Anterior cingulate cortex (tissue), 58 donors: ENCODE measurements at places on chromosomes 11 and 22.

DNA sequence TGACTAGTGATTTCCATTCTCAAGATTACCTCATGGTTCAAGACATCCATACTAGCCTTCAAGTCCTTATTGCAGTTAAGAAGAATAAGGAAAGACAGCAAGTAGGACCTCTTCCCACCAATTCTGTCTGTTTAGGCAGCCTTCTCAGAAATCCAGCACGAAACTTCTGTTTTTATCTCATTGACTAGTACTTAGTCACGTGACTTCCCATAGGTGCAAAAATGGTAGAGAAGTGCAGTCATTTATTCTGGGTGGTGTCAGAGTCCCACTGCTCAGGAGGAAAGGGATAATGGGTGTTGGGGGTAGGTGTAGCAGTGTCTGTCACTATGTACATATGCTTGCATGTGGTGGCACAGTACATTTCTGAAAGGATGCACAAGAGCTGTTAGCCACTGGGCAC lies 57.7 kb upstream of the SORL1-AS1 start:
- DNase-seq = no peak

DNA sequence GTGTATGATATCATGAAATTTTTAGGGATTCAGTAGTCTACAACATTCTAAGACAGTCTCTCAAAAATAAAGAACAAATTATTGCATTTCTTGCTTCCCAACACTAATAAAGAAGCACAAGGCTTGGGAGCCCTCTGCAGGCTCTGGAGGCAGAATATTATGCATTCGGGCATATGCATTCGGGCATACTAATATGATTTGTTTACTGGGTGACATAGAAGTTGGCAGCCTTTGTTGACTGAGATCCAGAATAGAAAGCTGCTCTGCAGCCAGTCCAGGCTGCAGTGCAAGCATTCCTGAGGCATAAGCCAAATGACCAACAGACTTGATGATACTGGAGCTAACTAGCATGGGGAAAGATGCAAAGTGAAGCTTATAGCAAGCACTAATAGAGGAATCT lies 945.5 kb downstream of the OPCML start:
- no peak for DNase-seq

- DNase-seq = no peak
Observed at GRCh38 chr11:47035108-47035507, 98.5 kb downstream of the CSTPP1 start.

DNA sequence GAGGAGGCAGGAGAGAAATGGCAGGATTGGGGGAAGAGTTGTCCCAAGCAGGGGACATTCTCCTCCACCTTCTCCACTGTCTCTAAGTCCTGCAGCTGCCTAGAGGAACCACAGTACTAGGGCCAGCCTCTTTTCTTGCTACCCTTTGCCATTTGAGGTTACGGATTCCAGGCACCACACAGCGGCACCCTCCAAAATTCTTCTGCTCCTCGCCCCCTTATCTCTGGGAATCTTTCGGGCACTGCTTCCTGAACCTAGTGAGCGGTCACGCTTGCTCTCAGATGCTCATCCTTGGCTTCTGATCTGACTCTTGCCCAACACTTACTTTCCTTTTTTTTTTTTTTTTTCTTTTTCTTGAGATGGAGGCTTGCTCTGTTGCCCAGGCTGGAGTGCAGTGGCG lies 26.6 kb upstream of the XBP1 start:
- no peak for DNase-seq

DNA sequence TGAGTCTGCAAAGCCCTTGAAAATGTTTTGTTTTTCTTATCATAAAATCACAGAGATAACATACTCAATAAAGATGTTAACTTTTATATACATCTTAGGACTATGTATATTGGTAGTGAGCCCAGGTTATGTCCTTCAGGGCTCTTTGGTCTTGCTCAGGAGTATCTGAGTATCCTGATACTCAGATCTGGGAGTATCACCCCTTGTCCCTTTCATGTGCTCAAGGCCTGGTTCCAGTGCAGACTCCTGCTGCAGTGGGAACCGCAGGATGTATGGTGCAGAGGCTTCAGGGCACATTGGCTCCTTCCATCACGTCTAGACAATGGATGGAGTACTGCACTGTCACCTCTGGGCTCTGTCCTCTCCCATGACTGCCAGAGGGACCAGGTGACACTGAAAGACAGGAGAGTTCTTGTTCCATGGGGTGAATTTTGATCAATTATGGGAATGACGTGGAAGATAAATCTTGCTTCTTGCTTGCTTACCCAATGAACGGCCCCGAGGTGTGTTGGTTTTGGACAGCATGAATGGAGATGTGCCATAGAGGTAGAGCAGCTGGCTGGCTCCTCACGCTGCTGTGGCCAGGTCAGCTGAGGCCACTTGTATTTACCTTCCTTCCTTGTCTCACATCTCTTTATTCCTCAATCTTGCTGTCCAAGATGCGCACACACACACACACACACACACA lies 215.5 kb downstream of the ARHGAP42 start:
- DNase-seq = no peak

GRCh38 chr22:41768430-41768829 lies 32.0 kb upstream of the CCDC134 start:
- DNase-seq = no peak

DNA sequence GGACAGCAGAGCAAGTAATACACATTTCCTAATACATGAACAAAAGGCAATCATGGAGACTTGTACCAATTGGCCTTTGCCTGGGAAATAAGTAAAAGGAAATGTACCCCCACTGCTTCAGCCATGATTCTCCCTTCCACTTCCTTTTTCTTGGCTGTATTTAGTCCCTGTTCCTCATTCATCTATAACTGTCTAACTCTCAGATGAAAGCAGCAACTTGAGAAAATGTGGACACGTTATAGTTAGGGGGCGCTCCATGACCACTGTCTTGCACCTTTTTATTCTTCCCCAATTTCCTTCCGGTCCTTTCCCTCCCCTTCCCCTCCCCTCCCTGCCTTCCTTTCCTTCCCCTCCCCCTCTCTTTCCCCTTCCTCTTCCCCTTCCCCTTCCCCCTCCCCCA lies 61.3 kb upstream of the BARX2 start:
- no peak for DNase-seq

DNA sequence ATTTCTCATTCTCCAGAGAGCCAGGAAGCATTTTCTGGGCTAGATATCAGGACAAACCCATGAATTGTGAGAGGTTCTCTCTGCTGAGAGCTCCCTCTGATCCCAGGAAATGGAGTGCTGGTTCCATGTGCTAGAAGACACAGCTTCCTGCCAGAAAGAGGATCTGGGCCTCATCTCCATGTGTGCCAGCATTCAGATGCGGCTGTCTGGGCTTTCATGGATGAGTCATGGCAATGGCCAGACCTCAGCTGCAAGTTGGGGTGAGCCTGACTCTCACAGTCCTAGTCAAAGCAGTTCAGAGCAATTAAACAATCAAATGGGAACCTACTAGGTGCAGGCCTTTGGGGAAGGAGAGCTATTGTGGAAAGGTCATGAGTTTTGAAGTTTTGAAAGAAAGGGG lies 82.3 kb upstream of the EED start:
- DNase-seq = no peak

DNA sequence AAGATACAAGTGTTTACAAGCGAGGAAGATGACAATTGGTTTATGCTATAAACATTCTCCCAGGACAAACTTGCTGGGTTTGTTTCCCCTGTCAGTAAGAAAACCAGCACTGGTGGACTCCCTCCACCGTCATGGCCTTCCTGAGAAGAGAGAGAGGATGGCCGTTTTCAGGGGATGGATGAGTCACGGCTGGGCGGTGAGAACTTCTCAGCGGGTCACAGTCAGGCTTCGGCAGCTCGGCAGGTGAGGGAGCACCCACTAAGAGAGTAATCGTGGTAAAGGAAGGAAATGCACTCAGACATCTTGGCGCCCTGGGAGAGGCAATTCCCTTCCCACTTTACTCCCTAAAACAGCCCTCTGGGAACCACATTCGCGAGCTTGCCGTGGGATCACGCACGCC lies 83.9 kb downstream of the NCAM1 start:
- DNase-seq = no peak

- DNase-seq = no peak
Observed at GRCh38 chr22:21736084-21736642, 569 bp upstream of the YPEL1 start.

GRCh38 chr11:78791254-78791653 lies 216.6 kb upstream of the NARS2 start:
- DNase-seq = no peak

- no peak for DNase-seq
Observed at GRCh38 chr22:50530877-50531545, 1.2 kb upstream of the TYMP start.

DNA sequence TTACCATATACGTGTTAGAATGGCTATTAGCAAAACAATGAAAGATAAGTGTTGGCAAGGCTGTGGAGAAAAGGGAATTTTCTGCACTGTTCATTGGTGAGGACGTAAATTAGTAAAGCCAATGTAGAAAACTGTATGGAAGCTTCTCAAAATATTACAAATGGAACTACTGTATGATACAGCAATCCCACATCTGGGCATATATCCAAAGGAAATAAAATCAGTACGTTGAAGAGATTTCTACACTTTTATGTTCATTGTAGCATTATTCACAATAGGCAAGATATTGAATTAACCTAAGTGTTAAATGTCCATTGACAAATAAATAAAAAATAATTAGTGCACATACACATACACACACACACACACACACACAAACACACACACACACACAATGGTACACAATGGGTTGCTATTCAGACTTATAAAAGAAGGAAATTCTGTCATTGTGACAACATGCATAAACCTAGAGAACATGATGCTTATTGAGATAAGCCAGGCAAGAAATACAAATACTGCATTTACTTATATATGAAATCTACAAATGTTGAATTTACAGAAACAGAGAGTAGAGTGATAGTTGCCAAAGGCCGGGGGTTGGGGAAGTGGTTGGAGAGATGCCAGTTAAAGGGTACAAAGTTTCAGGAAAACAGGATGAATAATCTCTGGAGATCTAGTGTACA lies 565.8 kb upstream of the LRRC4C start:
- no peak for DNase-seq

DNA sequence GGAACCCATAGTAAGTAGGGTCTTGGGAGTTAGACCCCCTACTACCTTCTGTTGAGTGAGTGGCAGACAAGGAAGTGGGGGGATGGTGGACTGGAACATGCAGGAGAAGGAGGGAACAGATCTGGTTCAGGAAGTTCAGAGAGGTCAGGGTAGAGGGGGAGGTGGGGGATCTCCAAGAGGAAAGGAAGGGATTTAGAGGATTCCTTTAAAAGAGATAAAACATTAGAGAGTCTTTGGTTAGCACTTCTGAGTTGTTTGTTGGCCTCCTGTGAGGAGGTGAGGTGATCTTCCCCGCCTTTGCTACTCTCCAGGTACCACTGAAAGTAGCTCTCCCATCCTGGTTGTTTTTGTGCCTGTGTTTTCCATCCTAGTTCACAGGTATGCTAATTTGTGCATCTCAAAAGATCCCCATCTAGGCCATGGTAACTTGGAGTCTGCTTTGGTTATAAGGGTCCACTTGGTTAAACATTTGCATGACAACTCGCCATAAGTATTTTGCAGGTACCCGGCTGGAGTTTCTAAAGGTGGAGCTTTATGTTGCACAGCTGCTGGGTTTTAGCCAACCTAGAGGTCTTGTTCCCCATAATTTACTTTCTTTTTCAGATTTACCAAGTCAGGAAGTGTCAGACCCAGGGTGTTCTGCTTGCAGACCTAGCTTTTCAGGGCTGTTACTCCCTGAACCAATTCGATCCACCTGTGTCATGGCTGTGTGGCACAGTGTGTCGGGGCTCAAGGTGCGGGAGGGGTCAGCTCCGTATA lies 79.3 kb upstream of the SORL1 start:
- no peak for DNase-seq

- no peak for DNase-seq
Observed at GRCh38 chr11:59173964-59174663, 2.2 kb downstream of the DTX4 start.

DNA sequence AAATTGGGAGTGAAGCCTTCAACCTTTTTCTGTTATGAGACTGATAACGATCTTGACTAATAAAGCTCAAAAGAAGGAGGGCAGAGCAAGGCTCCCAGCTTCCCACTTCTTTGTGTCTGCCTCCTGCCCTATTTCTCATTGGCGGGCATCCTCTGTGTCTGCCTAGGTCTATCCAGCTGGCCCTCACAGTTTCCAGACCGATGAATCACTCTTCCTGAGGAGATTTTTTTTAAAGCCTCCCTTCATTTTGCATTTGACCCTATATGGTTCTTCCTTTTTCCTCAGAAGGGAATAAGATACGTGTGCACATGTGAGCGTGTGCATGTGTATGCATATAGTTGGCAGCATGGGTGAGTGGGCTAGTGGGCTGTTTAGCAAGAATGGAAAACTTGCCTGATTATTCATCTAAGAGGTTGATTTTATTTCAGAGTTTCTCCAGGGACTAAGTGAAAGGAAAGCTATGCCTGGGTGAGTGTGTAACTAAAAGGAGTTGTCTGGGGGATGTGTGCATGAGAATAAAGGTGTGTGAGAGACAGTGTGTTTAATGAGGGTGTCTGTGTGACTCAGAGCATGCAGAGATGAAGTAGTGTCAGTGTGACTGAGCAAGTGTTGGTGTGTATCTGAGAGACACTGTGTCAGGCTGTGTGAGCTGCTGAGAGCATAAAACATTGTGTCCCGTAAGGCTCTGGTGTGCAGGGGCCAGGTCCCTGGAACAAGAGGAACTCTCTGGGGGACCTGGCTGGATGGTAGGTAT lies 12.2 kb downstream of the PHLDB1 start:
- peak; percentile 46 for DNase-seq

DNA sequence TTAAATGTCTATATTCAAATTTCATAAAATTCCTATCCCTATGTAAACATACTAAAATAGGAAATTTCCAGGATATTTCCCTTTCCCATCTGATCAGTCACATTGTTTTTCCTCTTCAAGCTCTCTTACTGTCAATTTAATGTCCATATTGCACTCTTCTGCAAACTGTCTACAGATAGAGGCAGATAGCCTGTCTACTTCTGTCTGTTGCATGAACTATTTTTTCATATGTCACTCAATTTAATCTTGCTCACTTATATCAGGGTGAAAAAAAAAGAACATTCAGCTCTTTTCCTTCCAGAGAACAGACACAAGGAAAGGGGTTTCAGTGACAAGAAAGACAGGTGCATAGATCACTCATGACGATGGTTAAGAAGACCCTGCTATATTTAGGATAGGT lies 1013.9 kb upstream of the CCDC90B start:
- no peak for DNase-seq

DNA sequence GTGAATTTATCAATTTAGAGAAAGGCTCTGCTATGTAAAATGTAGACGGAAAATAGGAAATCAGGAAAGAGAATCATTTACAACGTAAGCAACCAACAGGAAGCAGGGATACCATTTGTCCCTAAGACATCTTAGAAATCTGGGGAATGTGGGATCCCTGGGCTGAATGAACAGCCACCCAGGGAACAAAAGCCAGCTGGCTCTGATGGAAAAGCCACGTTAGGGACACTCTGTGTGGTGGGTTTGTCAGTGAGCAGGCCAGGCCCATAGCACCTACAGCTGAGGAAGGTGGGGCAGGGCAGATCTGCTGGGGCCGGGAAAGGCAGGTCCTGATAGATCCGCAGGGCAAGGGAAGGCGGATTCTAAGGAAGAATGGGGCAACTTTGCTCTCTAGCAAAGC lies 87.1 kb upstream of the CSNK2A3 start:
- no peak for DNase-seq

GRCh38 chr11:47508240-47508957 lies 44.5 kb downstream of the CELF1 start:
- no peak for DNase-seq

GRCh38 chr22:43880541-43880991 lies 11.2 kb downstream of the PNPLA5 start:
- no peak for DNase-seq

- no peak for DNase-seq
Observed at GRCh38 chr11:45149483-45150056, 3.1 kb downstream of the PRDM11 start.

GRCh38 chr22:36419912-36420882 lies 32.4 kb upstream of the MYH9 start:
- DNase-seq = no peak

- no peak for DNase-seq
Observed at GRCh38 chr22:40965936-40966725, 15.0 kb downstream of the RBX1 start.
